Activated naive CD8-positive, alpha-beta T cell treated with anti-CD3 and anti-CD28 coated beads, Interleukin-2, amount 50 U/mL, for 24 hours (primary cell): ENCODE measurements at places on chromosomes 11 and 22.

- DNase-seq = no peak
Observed at GRCh38 chr11:84045146-84045545, 759.0 kb upstream of the CCDC90B start.

- DNase-seq = no peak
Observed at GRCh38 chr11:93005239-93005638, 35.8 kb downstream of the MTNR1B start.

- no peak for DNase-seq
Observed at GRCh38 chr22:20199906-20200305, 49.1 kb upstream of the CCDC188 start.

DNA sequence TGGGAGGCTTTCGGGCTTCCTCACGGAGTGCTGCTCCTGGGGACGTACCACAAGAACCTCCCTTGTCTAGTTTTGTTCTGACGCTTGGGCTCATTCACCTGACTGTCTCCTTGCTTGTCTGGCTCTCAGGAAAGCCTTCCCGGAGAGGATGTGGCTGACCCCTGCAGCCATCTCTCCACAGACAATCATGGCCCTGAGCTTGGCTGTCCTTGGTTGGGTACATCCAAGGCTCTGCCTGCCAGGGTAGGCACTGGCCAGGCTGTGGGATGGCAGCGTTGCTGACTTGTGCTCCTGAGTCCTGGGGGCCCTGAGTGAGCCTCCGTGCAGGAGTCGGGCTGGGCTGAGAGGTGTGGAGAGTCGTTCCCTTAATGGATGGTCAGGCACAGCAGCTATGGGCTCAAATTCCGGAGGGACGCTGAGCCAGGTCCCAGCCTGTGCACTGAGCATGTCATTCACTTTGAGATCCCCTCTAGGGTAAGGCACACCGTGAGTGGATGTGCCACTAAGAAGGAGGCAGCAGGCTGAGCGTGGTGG is 32.8 kb downstream of the BCR start:
- DNase-seq = no peak

DNA sequence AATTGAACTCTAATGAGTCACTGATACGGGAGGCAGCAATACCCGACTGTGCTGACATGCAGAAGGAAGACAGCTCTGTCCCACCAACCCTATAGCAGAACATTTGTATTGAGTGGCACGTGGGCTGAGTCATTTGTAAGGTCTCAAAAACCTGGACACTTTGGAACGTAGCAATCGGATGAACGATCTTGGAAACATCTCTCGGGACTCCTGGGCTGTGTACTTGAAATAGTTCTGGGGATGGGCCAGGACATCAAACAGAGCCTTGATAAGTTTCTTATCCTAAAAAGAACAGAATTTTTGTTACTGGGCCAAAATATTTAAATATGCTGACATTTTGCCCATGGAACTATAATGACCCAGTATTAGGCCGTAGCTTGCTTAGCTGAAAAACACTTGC is 17.1 kb upstream of the NRIP3 start:
- DNase-seq = no peak

DNA sequence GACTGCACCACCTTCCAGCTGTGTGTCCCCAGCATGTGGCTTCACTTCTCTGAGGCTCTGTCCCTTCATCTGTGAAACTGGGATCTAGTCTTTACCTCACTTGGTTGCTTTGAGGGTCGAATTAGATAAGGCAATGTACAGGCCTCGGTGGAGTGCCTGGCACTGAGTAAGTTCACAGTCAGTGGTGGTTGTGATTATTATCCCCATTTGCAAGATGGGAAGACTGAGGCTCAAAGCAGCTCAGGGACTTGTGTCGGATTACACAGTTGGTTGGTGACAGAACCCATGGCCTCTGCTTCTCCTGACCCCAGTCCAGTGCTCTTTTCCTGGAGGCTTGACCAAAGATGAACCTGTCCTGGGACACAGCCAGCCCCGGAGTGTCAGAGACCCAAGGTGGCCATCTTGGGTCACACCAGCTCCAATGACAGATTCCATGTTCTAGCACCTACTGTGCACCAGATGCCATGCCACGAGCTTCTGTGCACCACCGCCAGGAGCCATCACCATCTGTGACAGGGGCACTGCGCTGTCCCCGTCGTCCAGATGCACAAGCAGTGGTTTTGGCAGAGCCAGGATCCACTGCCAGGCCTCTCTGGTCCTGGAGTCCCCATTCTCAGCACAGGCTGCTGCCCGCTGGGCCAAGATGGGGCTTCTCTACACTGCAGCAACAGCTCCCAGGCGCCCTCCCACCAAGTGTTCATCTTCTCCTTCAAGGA is 60.5 kb downstream of the IGLL1 start:
- DNase-seq = no peak

DNA sequence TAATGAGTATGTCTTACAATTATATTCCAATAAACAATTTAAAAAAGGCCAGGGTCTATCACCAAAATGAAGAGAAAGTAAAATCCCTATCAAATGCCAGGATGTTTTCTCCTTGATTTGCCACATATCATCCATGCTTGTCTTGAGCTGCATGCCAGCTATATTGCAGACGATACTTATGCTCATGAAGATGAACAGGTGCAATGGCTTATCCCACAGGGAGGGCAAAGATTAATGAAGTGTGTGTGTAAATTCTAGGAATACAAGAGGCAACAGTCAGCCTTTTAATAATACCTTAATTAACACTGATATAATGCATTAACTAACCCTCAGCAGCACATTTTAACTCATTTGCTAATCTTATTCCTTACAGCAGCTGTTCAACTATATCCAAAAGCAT is 850.5 kb downstream of the KCNA4 start:
- DNase-seq = no peak

- no peak for DNase-seq
Observed at GRCh38 chr11:45113807-45114206, 32.6 kb upstream of the PRDM11 start.

DNA sequence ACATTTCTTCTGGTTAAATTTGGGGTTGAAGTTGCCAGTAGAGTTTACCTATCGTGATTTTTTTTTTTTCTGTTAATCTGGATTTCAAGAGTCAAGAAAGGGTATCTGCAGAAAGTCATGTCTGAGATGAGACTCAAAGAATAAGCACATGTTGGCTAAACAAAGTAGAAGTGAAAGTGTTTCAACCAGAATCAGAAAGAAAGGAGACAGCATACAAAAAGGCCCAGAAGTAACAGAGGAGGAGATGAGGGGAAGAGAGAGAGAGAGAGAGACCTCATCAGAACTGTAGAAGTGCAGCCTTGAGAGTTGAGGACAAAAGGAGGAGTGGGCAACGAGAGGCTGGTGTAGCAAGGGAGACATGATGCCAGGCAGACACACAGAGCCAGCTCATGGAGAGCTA is 54.9 kb downstream of the SVIP start:
- no peak for DNase-seq

DNA sequence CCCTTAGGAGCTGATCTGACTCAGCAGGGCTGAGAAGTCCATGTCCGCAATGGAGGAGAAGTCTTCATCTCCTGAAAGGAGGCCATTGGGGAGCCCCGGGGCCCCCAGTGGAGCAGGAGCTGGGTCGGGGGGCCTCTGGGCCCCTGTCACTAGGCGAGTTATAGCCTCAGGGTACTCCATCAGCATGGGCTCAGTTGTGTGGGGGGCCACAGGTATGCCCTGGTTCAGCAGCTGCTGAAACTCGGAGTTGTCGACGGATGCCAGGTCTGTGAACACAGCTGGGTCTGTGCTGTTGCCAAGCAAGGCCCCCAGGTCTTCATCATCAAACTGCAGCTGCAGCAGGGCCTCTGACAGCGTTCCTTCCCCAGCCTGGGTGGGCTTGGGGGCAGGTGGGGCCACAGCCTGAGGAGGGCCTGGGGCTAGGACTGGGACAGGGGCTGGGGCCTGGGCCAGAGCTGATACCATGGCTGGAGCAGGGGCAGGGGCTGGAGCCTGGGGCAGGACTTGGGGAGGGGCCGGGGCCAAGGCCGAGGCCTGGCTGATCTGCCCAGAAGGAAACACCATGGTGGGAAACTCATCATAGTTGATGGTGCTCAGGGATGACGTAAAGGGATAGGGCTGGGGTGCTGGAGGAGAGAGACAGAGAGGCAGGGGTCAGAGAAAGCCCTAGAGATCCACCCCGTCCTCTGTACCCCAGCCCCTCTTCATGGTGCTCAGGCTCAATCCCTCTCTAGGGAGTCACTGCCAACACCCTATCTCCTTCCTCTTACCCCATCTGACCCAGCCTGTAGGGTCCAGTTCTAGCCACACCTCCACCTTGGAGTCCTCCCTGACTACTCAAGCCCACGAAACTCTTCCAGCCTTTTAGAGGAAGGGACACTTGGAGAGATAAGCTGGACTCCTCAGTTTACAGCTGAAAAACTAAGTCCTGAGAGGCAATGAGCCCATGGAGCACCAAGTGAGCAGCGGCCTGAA is 8.1 kb downstream of the RELA start:
- no peak for DNase-seq

DNA sequence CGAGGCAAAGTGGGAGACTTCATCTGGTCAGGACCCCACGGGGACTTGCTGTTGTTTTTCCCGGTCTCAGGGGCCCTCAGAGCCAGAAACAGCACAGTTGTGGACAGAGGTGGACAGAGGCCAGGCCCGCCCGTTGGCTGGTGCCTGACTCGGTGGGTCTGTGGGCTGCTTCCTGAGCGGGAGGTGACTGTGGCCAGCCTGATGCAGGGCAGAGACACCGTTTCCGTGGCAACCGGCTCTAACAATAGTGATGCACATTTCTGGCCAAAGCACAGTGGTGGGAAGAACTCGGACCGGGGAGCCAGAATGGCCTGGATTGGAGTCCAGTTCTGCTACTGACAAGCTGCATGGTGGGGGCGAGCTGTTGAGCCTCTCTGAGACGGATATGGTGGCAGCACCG is 58.7 kb upstream of the ATXN10 start:
- no peak for DNase-seq

GRCh38 chr22:31288496-31289240 is 3.6 kb downstream of the PIK3IP1 start:
- no peak for DNase-seq

- no peak for DNase-seq
Observed at GRCh38 chr11:70077411-70078094, 564 bp upstream of the ANO1 start.

DNA sequence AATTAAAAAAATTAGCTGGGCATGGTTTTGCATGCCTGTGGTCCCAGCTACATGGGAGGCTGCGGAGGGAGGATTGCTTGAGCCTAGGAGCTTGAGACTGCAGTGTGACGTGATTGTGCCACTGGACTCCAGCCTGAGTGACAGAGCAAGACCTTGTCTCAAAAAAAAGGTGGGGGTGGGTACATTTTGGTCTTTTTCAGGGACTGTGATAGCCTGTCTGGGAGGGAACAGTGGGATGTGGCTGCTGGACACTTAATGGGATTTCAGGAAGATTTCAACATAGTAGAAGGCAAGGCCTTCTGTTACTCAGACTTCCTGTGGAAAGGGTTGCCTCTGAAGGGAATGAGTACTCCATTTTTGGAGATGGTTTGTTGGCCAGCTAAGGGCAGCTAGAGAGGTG is 40.6 kb downstream of the RELT start:
- DNase-seq = no peak

DNA sequence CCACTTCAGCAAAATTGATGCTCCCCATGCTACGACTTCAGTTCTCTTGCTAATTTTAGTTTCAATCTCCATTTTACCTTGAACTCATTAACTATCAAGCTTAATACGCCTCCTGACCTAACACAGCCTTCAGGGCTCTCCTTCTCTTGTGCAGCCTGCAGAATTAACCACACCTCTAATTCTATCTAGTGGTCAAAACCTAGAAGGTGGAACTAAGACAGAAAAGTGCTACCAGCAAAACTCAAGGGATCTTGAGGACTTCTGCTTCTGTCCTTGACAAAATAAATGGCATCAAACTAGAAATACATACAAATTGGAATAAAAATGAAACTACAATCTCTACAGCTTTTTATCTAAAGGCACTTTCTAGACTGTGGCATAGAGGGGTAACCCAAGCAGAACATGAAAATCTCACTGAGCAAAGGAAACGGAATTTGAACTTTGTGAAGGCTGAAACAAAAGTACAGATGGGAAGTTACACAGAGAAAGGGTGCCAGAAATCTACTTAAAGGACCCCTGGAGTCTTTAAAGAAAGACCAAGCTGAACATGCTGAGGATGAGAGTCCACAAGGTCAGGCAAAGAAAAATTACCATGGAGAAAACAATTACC is 10.7 kb downstream of the CWF19L2 start:
- DNase-seq = no peak

GRCh38 chr11:134480136-134480712 is 68.2 kb upstream of the B3GAT1 start:
- no peak for DNase-seq

DNA sequence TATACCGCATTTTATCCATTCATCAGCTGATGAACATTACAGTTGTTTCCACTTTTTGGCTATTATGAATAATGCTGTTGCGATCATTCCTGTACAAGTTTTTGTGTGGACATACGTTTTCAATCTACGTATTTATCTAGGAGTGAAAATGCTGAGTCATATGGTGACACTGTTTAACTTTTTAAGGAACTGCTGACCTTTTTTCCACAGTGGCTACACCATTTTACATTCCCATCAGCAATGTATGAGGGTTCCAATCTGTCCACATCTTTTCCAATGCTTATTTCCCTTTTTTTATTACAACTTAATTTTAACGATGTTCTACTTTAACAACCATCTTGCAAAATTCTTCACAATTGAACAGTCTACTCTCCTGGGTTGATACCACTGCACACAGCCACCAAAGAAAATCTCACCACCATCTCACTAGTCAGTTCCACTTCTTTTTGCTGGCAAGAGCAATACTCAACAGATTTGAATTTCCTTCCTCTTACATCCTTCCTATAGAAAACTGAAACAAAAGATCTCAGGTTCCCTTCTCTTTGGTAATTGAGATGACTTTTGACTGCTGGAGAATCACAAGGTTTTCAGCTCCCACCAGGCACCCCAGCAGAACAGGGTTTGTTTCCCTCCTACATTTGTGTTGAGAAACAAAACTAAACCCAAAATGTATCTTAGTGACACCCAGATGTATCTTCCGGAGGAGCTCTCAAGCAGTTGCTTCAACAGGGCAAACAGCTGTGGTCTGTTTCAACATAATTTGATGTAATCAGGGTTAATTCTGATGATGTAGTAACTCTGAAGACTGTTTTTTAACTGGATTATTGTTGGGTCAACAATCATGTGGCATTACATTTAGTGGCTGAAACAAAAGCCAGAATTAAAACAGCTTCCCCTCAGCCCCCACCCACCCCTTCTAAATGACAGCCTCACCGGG is 7.0 kb upstream of the GAB2 start:
- DNase-seq = no peak

GRCh38 chr11:74680035-74680671 is 51.1 kb downstream of the CHRDL2 start:
- DNase-seq = no peak

DNA sequence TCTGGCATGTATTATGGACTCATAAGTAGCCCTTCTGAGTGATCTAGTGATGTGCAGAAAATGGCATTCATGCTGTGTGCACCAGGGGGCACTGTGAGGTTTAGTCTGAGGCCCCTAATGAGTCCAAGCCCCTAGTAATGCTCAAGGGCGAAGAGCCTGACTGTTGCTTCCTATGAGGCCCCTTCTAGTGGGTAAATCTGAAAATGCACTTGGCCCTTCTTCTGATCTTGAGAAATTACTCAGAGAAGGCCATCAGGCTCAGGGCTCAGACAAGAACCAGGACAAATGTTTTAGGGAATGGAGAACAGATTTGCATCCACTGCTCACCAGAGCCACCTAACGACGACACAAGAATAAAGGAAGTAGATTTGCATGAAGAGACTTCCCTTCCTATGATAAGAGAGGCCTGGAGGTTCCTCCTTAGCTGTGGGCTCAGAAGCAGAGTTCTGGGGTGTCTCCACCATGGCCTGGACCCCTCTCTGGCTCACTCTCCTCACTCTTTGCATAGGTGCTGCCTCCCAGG is 75.8 kb downstream of the GGTLC2 start:
- DNase-seq = peak; percentile 63

- no peak for DNase-seq
Observed at GRCh38 chr11:107140983-107141382, 122.7 kb upstream of the GUCY1A2 start.
